ENCODE measurements at places on chromosomes 1 and 21.

GRCh38 chr1:7441143-7441841 is 329.8 kb upstream of the VAMP3 start:
- no peak for DNase-seq

DNA sequence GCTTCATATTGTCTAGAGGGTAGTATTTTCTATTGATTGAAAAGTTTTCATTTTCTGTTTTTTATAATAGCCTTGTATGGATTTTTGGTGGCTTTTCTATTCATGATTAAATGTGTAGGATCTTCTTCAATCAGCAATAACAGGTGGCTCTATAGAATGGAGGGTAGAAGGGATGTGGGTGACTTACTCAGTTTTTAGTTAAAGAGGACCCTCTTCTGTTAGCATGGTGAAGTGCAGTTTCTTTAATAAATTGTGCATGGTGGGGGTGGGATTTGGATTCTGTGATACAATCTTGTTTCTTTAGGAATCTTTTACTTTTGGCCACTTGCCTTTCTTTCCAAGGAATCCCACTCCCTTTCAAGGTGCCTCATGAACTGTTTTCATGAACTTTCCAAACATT is 64.7 kb downstream of the SLC35A3 start:
- DNase-seq: no peak

GRCh38 chr1:207810606-207811295 is 58.9 kb downstream of the CD46 start:
- no peak for DNase-seq

GRCh38 chr1:170176772-170177171 is 31.0 kb downstream of the NTMT2 start:
- DNase-seq: no peak

GRCh38 chr1:84947536-84948410 is 49.1 kb downstream of the MCOLN2 start:
- DNase-seq: no peak

DNA sequence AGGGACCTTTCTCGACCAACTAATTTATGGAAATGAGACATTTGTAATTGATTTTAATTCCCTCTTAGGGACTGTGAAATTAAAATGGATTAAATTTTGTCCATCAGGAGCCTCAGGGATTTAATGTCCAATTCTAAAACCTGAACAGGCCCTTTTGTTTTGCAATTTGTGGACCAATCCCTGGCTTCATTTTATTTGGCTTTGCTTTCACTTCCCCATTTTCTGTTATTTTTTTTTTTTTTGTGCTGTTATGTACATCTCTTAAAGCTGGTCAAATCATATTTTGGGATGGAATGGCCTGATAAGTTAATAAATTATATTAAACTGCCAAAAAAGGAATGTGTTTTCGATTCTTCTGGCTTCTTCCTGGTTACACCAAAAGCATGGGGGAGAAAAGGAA is 28.9 kb downstream of the ZSCAN20 start:
- DNase-seq: no peak

DNA sequence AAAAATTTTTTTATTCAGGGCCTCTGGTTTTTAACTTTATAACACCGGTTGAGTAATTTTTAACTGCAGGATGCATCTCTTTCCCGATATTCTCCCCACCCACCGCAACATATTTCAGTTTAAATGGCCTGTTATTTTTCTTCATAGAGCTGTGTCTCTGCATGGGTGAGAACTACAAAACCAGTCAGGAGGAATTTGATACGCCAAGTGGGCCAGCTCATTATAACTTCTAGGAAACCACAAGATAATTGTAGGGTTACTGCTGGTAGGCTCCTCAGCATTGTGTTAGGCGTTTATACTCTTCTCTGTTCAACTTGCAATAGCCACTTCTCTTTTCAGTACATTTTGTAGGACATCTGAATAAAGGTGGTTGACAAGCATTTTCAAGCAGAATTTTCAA is 169.7 kb downstream of the PBX1 start:
- DNase-seq: no peak

GRCh38 chr1:112581586-112582192 is 37.3 kb downstream of the ST7L start:
- no peak for DNase-seq

DNA sequence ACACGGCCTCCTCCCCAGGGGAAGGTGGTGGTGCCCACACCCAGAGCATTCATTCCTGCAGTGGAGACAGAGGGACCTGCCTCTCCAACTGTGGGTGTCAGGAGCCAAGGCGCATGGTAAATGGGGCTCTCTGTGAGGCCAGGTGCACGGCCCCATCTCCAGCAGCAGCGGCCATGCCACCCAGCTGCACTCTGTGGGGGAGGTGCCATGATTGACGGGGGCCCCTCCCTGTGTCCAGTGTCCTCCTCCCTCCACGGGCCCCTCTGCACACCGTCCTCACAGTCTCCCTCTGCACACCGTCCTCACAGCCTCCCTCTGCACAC is 83.6 kb upstream of the COL6A1 start:
- DNase-seq: no peak

- DNase-seq: no peak
Measured at GRCh38 chr1:53562981-53563379, 103.8 kb downstream of the DMRTB1 start.

DNA sequence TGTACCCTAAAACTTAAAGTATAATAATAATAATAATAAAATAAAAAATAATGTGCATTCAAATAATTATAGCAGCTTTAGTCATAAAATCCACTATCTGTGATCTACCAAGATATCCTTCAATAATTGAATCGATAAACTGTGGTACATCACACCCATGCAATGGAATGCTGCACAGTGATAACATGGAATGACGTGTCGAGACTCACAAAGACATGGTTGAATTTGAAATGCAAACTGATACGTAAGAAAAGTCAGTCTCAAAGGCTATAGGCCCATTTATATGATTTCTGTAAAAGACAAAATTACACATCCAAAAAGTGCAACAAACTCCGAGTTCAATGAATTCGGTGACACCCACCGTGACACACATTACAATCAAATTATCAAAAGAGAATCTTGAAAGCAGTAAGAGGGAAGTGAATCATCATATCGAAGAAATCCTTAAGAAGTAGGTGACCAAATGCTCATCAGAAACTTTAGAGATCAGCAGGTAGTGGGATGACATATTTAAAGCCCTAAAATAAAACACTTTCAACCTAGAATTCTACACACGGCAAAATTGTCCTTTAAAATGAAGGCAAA is 5.2 kb upstream of the SPRR2E start:
- DNase-seq: no peak

GRCh38 chr1:241343956-241344355 is 13.0 kb downstream of the RGS7 start:
- no peak for DNase-seq

GRCh38 chr1:93723110-93723509 is 41.5 kb upstream of the BCAR3 start:
- no peak for DNase-seq

DNA sequence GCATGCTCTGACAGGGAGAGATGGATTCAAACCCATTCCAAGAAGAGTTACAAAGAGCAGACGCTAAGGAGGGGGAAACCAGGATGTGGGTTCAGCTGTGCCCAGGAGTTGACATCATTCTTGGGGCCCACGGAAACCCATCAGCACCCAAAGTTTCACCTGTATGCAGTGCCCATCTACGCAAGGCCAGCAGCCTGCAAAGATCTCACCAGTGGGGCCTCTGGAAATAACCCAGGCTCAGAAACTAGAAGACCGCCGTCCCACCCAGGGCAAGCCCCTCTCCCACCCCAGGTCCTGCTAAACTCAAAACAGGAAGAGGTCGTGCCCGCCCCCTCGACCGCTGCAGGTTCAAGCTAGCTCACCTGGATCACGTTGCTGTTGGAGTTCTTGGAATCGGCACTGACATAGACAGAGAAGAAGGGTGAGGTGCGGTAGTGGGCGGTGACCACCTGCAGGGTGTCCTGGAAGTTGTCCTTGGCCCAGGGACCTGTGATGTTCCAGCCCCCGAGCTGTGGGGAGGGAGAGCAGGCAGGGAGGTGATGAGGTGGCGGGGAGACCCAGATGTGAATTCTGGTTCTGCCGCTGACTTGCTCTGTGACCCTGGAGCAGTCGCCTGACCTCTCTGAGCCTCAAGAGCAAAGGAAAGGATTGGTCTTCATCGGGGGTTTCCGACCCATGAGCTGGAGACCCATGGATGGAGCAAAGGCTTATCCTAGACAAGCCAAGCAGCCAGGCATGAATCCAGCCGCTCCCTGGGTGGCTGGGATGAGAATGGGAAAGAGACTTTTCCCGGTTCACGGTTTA is 31.7 kb downstream of the ECE1 start:
- DNase-seq: no peak

GRCh38 chr1:237145379-237146135 is 103.6 kb downstream of the RYR2 start:
- DNase-seq: no peak

- DNase-seq: no peak
Measured at GRCh38 chr21:42125571-42126544, 54.7 kb downstream of the UMODL1 start.

DNA sequence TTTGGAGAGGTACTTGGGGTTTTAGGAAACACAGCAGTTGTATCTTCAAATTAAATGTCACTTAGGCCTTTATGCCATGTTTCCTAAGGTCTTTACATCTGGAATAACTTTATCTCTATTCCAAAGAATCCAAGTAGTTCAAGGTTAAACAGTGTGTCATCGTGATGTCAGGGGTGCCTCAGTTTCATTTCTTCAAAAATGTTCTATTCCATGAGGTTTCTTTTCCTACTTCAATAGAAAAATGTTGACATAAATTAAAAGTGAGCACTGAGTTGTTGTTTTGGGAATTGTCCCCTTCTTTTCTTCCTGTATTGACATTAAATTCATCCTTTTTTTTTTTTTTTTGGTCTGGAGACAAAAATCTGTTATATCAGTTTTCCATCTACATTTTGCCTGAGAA is 160.6 kb upstream of the C21orf91 start:
- no peak for DNase-seq

- DNase-seq: no peak
Measured at GRCh38 chr1:43522431-43522775, 8.3 kb upstream of the PTPRF start.

- DNase-seq: no peak
Measured at GRCh38 chr1:228868731-228869024, 133.4 kb downstream of the RHOU start.

DNA sequence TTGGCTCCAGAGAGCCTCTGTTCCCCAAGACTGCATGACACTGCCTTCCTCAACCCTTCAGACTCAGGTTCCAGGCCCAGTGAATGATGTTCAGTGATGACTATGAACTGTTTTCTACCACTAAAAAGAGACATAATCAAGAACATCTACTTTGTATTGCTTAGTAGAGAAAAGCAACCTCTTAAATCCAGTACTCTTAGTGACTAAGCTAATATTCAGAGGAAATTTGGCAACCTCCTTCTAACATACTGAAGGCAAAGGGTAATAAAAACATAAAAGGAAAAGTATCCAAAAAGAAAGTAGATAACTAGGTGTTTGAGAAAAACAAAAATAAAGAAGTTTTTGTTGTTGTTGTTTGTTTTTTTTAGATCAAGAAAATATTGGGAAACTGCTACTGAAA is 153.3 kb upstream of the RUNX1 start:
- DNase-seq: no peak

DNA sequence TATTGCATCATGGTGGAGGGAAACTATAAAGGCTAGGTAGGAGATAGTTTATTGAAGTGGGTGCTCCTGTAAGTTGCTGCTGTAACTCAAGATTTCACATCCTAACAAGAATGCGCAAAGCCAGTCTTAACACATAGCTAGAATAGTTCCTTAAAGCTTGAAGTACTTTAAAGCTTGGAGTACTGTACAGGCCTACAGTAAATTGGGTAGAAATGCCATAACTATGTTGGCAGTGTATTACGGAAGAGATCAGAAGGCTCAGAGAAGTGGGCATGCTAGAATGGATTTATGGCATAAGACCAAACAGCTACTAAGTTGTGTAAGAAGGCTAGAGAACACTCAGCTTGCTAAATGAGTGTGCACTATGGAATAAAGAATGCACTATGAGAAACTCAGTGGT is 44.5 kb downstream of the DMRTA2 start:
- DNase-seq: no peak

DNA sequence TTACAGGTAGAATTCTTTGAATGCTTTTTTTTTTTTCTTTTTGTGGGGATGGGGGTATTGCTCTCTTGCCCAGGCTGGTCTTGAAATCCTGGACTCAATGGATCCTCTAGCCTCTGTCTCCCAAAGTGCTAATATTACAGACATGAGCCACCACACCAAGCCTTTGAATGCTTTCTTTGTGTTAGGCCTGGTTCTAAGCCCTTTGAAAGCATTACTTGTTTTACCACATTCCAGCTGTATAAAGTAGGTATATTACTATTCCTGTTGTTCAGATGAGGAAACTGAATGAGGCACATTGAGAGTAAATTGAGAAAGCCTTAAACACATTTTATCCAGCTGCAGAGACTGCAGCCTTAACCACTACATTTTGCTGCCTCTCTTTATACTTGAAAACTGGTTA is 841.8 kb upstream of the ADGRL4 start:
- DNase-seq: no peak

GRCh38 chr1:209657140-209657879 is 5.1 kb upstream of the LAMB3 start:
- no peak for DNase-seq

GRCh38 chr1:156033011-156033410 is 12.3 kb upstream of the SSR2 start:
- DNase-seq: no peak

GRCh38 chr1:28175955-28176485 is 470 bp downstream of the PTAFR start:
- DNase-seq: no peak

All from GM12864 (cell line).